ENCODE measurements at places on chromosomes 12 and 14.

- no peak for DNase-seq
Measured at GRCh38 chr14:64707661-64708060, 3.4 kb downstream of the PLEKHG3 start.

GRCh38 chr14:101250948-101251811 lies 310.1 kb upstream of the DIO3 start:
- DNase-seq = no peak

GRCh38 chr14:104688505-104689108 lies 811 bp upstream of the INF2 start:
- DNase-seq = no peak

- DNase-seq = no peak
Measured at GRCh38 chr12:124034297-124034696, 61.3 kb downstream of the ZNF664 start.

GRCh38 chr12:50981319-50982239 lies 29.2 kb downstream of the HIGD1C start:
- DNase-seq = no peak

DNA sequence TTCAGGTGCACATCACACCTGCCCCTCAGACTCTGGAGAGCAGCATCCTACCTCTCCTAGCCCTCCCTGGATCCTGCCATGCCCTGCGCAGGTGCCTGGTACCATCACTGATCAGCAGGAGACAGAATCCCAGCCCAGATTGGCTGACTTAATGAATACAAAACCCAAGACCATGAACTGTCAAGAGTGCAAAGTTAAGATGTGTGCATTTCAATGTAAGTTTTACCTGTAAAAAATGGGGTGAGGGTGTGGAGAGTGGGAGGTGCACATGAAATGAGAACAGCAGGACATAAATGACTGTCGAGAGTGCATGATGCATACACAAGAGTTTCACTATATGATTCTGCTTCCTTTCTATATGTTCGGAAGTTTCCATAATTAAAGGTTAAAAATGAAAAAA lies 57.9 kb upstream of the GPR68 start:
- no peak for DNase-seq

DNA sequence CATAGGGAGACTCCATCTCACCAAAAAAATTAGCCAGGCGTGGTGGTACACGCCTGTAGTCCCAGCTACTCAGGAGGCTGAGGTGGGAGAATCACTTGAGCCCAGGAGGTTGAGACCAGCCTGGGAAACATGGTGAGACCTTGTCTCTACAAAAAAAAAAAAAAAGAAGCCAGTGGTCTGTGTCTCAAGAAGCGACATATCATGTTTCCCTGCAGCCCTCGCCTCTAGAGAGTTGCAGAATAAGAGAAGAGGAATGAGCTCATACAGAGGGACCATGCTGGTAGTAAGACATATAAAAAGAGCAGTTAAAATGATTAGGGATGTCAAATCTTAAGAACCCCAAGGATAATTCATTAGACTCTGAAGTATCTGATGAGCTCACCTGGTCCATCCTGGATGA lies 39.4 kb upstream of the BICDL1 start:
- no peak for DNase-seq

DNA sequence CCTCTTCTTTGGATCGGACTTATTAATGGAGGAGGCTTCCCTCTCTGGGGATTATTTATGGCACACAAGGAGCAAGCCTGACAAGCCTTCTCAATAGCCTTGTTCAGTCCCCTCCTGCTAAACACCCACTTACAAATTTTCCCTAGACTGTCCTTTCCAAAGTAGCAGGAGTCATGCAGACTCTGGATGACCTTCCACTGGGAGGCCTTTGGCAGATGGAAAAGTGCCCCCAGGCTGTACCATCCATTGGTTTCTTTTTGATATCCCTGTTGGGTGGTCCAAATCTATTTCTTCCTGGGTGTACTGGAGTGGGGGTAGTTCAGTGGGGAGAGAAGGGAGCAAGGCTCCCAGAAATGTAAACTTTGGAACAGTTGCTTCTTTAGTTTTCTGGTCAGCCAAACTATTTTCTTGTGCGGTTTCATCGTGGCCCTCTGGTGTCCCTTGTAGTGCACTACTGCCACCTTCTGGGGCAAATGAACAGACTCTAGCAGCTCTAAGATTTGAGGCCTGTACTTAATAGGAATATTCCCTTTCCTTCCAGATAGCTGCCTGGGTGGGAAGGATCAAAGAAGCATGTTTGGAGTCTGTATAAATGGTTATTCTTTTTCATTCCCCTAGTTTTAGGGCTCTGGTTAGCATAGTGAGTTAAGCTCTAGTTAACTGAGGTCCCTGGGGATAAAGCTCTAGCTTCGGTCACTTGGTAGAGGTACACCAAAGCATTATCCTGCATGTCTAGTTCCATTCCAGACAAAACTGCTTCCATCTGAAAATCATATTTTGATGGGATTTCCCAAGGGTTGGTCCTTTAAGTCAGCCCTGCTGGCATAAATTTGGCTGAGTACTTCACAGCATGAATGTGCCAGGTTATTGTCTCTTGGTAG lies 409.5 kb downstream of the SLC6A15 start:
- peak; percentile 43 for DNase-seq

GRCh38 chr12:67471810-67472209 lies 176.7 kb upstream of the DYRK2 start:
- DNase-seq = no peak

- no peak for DNase-seq
Measured at GRCh38 chr12:128089961-128090360, 177.0 kb upstream of the TMEM132C start.

- no peak for DNase-seq
Measured at GRCh38 chr14:74582910-74583581, 29.0 kb downstream of the LTBP2 start.

GRCh38 chr12:105861227-105861626 lies 277.5 kb downstream of the NUAK1 start:
- DNase-seq = no peak

DNA sequence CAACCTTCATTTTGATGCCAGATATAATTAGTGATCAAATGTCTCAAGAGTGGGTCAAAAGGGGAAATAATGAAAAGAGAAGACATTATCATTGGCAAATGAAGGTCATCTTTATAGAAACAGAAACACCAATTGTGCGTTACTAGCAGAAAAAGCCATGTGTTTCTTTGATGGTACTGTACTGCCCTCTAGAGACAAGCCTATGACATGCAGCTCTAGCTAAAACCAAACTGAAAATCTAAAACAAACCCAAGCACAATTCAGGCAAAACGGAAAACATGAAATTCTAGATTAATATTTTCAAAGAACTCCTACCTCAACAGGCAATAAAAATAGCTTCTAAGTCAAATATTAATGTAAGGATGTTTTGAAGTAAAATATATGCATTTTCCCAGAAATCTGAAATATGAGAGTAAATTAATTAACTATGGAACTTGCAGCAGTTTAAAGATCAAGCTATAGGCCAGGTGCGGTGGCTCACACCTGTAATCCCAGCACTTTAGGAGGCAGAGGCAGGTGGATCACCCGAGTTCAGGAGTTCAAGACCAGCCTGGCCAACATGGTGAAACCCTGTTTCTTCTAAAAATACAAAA lies 115.4 kb downstream of the KLHL28 start:
- DNase-seq = peak; percentile 14

DNA sequence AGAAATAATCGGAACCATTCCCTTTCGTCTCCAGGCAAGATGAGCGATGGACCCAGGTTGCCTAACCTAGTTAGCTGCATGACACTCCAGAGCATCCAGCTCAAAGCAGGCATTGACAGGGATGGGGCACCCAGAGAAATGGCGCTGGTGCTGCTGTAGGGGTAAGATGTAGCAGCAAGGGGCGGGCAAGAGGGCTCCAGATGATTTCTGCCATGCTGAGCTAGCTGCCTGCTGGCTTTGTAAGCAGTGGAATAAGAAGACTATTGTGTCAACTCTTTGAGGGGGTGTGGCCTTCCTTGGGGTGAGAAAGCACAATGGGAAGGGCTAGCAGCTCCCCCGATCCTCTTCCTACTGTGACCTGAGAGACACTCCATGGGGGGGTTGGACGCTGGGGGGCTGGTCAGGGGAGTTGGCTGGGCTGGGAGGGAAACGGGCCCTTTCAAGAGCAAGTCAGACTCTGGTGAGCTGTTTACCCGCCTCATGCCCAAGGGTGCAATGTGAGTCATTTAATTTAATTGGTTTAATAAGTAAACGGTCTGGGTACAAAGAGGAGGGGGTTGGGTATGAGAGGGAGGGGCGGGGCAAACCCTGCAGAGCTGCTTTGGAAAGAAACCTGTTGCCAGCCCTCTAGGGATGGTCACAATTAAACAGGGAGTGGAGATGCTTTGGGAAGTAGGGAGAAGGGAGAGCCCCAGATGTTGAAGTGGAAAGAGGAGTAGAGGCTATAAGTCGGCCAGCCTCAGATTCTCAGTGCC lies 50.5 kb downstream of the B4GALNT3 start:
- peak; percentile 22 for DNase-seq

DNA sequence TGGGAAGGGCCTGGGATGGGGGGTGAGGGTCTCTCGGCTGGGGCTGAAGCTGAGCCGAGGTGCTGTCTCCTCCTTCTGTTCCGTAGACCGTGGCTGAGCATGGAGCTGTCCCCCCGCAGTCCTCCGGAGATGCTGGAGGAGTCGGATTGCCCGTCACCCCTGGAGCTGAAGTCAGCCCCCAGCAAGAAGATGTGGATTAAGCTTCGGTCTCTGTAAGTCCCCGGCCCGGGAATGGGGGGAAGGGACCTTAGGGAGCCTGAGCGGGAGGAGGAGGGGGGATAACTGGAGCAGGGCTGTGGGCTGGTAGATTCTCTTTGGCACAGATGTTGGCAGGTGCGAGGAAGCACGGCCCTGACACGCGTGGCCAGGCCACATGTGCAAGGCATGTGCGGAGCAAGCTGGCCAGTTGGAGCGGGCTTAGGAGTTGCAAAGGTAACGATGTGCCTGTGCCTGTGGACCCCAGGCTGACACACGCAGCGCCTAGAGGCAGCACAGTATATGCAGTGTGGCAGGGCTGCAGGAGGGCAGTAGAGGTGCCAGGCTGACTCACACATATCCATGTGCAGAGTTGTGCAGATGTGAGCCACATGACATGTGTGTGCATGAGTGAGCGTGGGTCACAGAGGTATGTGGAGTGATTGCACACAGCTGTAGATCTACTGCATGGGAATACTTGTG lies 512 bp downstream of the PDE1B start:
- no peak for DNase-seq

DNA sequence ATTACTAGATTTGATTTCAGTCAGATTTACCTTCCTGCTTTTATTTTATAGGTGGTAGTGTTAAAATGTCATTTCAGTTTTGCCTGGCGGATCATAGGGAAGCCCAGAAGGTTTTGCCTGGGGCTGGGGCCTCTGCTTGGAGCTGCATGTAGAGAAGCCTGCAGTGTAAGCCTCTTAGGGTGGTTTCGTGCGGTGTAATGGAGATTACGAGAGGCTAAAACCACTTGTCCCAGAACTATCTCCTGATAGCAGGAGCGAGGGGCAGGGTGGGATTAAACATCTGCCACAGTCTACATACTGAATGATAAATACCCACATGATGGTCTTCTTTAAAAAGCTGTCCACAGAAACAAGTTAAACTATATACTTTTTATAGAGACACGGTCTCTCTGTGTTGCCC lies 35.0 kb upstream of the DICER1 start:
- no peak for DNase-seq

All from neural crest cell (in vitro differentiated cells).